ENCODE measurements at places on chromosomes 11 and 22.

GRCh38 chr22:41094041-41094593 lies 1.7 kb downstream of the EP300 start:
- DNase-seq = peak; percentile 34

DNA sequence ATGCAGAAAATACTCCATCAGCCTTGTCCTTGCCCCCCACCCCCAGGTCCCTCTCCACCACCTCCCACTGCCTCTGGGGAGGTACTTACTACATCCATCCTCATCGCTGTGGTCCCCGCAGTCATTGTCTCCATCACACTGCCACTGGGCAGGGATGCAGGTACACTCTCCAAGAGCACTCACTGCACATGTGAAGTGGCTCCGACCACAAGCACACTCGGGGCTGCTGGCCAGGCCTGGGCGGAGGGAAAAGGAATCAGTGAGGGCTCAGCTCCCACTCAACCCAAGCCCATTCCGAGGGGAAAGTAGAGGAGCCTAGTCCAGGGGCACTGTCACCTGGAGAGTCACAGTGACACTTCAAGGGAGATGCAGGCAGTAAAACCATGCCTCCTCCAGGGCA lies 15.7 kb downstream of the LRP4 start:
- no peak for DNase-seq

DNA sequence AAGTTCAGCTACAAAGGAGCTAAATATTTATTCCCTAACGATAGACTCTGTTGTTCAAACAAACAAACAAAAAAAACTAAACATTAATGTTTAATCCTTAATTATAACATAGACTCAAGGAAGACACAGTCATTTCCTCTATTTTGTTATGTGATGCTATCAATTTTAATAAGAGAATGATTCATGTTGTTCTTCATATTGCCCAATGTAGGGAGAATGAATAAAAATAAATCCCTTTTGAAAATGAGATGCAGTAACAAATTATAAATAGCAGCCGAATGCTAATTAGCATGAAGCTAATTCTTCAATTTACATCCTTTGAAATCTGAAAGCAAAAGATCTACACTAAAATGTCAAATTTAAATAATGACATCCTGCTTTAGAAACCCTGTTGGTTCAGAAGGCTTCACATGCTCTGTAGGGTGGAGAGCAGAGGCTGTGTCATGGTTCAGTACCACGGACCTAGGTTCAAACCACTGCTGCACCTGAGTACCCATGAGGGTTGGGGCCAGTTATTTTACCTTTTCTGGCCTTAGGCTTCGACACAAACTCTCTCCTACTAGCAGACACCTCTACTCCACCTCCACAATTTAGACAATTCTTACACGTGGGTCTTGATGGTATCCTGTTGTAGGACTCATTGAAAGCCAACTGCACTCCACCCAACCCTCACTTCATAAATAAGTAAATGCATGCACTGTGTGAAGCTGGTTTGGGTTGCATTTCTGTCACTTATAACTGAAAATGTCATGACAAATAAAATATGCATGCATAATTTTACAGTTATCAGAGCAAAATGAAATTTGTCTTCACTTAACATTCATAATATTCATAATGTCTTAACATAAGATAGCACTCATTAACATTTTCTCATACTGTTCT lies 89.0 kb downstream of the RRAS2 start:
- no peak for DNase-seq

DNA sequence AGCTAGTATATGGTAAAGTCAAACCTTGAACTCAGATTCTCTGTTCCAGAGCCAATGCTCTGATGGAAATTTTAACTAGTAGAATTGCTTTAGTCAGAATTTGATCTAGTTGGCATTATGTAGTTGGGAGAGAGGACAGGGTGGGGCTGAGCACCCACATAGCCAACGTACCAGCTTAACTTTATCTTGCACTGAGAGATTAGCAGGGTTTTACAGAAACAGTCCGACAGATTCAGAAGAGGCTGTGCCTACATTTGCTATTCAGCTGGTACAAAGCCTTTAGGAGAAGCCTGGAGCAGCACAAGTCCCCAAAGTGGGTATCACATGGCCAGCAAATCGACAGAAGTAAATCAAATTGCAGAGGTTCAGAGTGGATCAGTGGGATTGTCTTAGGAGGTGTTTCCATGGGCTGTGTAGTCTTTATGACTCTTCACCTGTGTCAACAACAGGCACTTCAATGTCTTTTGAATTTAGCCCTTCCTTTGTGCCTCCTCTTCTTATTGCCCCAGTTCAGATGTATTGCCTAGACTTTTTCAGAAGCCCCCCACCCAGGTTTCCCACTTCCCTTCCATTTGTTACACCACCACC lies 7.3 kb upstream of the CSRP3 start:
- no peak for DNase-seq

DNA sequence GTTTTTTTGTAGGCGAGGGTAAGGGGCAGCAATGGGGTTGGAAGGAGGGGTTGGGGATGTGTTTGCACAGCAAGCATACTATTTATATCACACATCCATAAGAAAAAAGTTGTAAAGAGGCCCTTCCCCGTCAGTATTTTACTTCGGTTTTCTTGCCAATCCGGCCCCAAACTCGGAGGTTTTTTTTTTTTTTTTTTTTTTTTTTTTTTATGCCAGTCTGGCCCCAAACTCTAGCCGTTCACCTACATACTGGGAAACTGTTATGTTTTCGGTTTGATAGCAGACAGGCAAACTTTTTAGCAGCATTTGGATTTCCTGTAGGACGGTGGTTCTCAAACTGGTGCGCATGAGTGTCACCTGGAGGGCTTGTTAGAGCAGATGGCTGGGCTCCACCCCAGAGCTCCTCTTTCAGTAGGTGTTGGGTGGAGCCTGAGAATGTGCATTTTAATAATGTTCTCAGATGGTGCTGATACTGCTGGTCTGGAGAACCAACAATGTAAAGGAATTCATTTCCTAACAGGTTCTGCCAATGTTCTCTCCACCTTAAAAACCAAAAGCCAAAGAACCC lies 76.5 kb upstream of the ZBED5 start:
- no peak for DNase-seq

GRCh38 chr11:65355013-65355775 lies 643 bp downstream of the TIGD3 start:
- DNase-seq = peak; percentile 63

DNA sequence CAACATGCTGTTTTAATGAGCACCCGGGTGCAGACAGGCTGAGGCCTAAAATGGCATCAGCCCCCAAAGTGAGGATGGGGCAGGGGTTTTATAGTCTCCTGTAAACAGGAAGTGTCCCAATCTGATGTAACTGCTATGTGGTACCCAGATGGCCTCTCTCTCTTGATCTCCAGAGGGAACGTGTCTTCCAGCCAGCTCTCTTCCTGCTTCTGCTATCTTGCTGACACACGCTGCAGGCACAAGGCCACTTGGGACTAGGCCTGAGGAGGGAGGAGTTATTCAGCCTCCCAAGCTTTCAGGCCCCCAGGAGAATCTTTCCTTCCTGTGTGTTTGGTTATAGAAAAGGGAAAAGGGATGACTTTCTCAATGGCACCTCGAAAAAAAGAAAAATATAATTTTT lies 11.4 kb upstream of the VSTM5 start:
- DNase-seq = no peak

DNA sequence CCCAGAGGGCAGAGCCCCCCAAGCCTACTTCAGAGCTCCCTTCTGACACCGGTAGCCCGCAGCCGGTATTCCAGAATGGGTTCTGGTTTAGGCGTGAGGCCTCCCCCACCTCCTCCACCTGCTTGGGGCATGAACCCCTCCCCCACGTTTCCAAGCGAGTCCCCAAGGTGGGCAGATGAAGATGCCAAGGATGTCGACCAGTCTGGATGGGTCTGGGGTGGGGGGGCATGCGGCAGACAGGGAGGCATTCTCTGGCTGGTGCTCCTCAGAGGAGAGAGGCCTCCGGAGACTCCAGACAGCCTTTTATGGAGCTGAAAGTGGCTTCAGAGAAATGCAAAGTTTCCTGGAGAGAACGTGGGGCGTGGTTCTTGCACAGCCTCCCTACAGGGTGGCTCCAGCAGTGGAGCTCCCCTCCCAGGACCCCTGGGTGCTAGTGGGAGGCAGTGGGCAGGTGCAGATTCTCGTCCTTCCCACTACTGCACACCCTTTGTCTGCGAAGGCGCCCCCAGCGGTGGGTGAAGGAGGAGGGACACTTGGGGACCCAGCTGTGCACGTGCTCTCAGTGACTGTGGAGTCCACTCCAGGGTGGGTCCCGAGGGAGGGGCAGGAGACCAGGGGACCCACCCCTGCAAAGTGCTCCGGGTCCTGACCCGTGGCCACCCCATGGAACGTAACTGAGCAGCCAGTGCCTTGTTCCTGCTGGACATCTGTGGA lies 4.2 kb downstream of the CCND1 start:
- DNase-seq = no peak

DNA sequence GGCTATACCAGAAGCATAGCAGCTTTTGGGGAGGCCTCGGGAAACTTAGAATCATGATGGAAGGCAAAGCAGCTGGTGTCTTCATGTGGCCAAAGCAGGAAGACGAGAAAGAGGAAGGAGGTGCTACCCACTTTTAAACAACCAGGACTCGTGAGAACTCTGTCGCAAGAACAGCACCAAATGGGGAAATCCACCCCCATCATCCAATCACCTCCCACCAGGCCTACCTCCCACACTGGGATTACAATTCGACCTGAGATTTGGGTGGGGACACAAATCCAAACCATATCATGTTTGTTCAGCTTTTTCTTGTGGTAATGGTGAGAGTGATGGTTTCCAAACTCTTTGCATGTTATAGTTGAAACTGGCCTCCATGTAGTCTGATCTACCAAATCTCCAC lies 32.5 kb upstream of the OR10D3 start:
- DNase-seq = no peak

DNA sequence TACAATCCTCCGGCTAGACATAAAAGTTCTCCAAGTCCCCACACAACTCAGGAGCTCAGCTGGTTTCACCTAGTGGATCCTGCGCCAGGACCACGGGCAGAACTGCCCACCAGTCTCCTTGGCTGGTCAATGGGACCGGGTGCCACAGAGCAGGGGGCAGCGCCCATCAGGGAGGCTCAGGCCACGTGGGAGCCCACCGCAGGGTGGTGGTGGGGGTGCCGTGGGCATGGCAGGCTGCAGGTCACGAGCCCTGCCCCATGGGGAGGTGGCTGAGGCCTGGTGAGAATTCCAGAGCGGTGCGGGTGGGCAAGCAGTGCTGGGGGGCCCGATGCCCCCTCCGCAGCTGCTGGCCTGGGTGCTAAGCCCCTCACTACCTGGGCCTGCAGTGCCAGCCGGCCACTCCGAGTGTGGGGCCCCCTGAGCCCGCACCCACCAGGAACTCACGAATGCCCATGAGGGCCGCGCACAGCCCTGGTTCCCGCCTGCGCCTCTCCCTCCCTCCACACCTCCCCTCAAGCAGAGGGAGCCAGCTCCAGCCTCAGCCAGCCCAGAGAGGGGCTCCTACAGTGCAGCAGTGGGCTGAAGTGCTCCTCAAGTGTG lies 1091.9 kb upstream of the TENM4 start:
- DNase-seq = no peak

GRCh38 chr11:48017105-48017830 lies 36.9 kb downstream of the PTPRJ start:
- DNase-seq = peak; percentile 66

GRCh38 chr11:133360860-133361688 lies 171.2 kb downstream of the OPCML start:
- DNase-seq = no peak

GRCh38 chr11:129804012-129804411 lies 11.6 kb upstream of the TMEM45B start:
- no peak for DNase-seq

DNA sequence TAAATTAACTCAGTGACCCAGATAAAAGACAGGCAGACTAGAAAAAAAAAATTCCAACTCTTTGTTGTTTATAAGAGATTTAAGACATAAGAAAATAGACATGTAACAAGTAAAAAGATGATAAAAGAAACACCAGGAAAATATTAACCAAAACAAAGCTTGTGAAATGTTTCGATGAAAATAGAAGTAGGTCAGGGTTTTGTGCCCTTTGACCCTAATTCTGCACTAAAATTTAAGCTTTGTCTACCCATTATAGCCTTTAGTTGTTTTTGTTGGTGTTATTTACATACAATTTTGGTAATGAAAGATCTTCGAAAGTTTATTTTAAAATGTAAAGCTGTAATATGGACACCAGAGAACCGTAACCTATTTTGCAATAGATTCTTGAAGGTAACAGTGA lies 75.7 kb downstream of the LRRC4C start:
- DNase-seq = no peak

- no peak for DNase-seq
Observed at GRCh38 chr11:132853886-132854285, 678.4 kb downstream of the OPCML start.

GRCh38 chr11:839875-840617 lies 2.3 kb downstream of the POLR2L start:
- DNase-seq = no peak

DNA sequence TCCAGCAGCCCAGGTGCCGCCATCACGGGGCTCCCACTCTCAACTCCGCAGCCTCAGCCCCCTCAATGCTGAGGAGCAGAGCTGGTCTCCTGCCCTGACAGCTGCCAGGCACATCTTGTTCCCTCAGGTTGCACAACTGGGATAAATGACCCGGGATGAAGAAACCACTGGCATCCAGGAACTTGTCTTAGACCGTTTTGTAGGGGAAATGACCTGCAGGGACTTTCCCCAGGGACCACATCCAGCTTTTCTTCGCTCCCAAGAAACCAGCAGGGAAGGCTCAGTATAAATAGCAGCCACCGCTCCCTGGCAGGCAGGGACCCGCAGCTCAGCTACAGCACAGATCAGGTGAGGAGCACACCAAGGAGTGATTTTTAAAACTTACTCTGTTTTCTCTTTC lies at the start of gene SAA1:
Gene SAA1, plus strand, starts transcription at position 316 of the 400 bp plus-strand sequence. CDS start 624 bp downstream, outside the sequence.
- DNase-seq = no peak

GRCh38 chr11:108340973-108341372 lies 118.1 kb downstream of the ATM start:
- no peak for DNase-seq

DNA sequence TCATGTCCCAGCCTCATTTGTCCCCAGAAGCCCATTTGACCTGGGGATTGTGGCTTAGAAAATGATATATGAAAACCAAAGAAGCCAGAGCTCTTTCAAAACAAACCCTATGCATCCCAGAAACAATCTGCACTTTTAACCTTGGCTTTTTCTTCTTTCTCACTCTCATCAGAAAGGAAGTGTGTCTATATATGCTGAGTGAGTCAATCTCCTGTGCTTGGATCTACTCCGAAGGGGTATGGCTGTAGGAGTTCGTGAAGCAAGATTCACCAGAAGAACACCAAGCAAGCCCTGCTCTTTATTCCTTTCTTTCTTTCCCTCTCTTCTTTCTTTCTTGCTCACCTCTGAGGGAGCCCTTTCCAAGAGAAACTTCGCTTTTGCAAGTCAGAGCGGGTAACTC lies 636 bp downstream of the PAMR1 start:
- DNase-seq = no peak

DNA sequence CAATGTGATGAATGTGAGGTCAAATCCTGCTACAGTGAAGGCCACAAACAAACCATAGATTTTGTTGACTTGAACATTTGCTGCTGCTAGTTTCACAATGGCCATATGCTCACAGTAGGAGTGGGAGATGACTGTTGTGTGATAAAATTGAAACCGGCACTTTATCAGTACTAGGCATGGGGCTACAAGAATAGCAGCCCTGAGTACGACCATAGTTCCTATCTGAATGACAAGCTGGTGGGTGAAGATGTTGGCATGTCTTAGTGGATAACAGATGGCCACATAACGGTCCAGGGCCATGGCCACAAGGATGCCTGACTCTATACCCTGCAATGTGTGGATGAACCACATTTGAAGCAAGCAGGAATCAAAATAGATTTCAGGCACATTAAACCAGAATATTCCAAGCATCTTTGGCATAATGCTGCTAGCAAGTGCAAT lies 2.8 kb downstream of the OR52A1 start:
- DNase-seq = no peak
